ENCODE measurements at places on chromosomes 11 and 22.

- DNase-seq: no peak
These were observed 87.6 kb downstream of the STIM1 start for GRCh38 chr11:3942956-3943497.

GRCh38 chr22:41995211-41995610 lies 3.4 kb upstream of the WBP2NL start:
- DNase-seq: no peak

DNA sequence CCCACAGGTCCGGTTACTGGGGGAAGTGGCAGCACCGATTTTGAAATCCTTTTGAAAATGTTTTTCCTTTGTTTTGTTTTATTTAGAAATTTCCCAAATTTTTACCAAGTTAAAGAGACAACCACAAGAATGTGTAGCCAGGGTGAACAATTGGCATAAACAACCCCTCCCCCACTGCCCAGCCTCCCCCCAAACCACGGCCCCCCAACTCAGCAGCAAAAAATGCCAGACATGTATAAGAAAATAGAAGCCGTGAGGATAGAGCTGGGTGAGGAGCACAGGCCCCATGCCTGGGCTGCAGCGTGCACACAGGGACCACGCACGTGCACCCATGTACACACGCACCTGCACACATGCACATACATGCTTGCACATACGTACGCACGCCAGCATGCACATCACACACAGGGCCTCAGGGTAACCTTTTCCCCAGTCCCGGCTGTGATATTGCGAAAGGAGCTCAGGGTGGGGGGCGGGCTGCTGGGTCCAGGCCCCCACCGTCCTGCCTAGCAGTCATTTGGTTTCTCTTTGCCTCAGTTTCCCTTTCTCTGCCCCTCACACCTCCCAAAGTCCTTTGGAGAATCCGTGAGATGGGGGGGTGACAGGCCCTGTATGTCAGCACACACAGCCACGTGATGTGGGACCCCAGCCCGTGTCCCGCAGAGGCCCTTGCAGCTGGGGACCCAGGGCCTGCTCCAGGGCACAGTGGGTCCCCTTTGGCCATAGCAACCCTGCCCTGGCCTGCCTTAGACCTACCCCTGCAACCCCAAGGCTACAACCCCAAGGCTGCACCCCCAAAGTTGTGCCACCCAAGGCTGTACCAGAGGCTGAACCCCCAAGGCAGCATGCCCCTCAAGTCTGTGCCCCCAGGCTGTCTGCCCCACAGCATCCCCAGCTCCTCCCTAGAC lies 42.9 kb downstream of the IGF2 start:
- no peak for DNase-seq

- peak; percentile 56 for DNase-seq
These were observed 95.0 kb downstream of the SWAP70 start for GRCh38 chr11:9758637-9759518.

GRCh38 chr11:84117394-84117793 lies 831.2 kb upstream of the CCDC90B start:
- no peak for DNase-seq

- DNase-seq: no peak
These were observed 549.3 kb downstream of the BRD1 start for GRCh38 chr22:49278340-49278739.

DNA sequence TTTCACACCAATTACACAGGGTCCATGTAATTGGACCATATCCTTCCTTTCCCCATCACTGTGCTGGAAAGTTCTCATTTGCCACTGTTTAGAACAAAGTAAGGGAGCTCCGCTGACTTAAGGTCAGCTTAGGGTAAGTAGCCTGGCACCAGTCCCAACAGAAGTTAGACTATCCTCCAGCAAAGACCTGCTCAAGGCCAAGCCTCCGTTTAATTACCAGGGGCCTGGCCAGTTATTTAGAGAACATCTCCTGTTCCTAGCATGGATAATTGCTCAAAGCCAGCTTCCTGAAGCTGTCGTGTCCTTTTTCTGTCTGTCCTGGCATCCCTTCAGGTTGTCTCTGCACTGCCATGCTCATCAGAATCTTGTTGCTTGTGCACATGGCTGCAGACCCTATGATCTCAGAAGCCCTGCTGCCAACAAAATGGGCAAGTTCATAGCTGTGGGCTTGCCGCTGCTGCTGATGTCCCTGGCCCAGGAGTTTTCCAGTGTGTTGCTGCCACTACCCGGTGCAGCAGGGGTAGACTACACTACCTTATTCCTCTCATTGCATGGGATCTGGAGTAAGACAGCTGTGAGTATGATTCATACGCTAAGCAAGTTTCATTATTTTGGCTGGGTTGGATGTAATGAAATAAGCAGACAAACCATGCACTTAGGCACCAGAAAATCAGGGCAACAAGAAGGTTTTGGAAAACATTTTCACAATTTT lies 8.1 kb downstream of the OR8A1 start:
- DNase-seq: no peak

GRCh38 chr11:82892611-82893169 lies 7.5 kb downstream of the PRCP start:
- DNase-seq: no peak

DNA sequence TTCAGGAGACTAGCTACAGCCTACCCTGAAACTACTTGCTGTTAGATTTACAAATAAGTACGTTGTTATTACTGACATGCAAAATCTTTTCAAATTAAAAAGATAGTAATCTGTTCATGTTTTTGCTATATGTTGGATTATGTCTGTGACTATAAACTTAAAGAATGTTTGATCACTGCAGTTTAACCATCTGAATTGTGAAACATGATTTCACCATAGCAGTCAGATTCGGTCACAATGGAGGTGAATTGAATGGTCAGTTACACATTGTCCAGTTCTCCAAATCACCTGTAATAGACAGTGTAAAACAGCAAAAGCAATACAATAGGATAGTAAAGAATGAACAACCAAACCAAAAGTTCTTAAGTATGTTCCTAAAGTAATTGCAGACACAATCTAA lies 43.3 kb downstream of the CCDC83 start:
- no peak for DNase-seq

- DNase-seq: no peak
These were observed 58.3 kb downstream of the PHF21B start for GRCh38 chr22:44951510-44951816.

DNA sequence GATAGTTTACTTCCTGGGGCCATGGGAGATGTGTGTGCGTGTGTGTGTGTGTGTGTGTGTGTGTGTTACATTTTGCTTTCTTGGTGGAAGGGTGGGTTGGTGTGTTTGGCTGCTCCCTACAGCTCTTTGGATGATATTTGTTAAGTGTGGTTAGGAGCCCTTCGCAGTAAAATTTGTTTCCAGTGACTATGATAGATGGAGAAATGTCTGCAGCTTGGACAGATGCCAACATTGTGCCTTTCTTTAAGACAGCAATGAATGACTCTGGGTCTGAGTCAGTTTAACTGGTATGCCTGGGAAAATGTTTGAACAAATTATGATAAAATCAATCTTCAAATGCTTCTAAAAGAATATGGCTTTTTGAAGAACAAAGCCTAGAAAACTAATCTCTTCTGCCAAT lies 102.7 kb upstream of the TRPC6 start:
- no peak for DNase-seq

Data from stimulated activated CD4-positive, alpha-beta T cell treated with anti-CD3 and anti-CD28 coated beads, Interleukin-1b, Interleukin-23, amount 100 ng/mL, for 4 hours (primary cell).